ENCODE measurements at places on chromosomes 7 and 10.

DNA sequence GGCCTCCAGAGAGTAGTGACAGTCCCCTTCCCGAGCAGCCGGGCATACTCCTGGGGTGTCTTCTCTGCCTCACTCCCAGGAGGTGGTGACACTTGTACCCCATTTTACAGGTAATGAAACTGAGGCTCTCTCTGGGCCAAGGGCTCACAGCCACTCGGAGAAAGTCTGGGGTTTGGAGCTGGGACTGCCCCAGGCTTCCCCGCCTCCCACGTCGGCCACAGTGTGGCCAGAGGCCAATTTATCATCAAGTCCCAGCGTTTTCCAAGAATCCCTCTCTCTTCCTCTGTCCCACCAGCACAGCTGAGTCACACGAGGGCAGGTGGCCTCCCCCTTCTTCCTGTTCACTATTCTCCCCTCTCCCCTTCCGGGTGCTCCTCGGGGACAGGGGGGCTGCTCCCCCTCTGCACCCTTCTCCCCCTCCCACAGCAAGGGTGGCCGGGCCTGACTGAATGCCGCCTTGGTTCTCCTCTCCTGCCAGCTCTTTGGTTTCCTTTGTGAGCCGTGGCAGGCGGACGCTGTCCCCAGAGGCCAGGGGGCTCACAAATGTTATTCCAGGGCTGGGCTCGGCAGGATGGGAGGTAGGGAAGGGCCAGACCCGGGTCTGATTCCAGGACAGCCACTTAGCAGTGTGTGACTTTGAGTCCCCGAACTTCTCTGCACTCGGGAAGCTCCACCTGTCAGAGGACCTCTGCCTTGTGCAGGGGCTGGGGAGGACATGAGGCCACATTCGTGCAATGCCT, 17.7 kb downstream of the CLIP2 start:
- no peak for DNase-seq

GRCh38 chr7:127635659-127636285, 16.2 kb upstream of the SND1 start:
- no peak for DNase-seq

GRCh38 chr7:95993380-95993779, 221.0 kb downstream of the DYNC1I1 start:
- DNase-seq: no peak

DNA sequence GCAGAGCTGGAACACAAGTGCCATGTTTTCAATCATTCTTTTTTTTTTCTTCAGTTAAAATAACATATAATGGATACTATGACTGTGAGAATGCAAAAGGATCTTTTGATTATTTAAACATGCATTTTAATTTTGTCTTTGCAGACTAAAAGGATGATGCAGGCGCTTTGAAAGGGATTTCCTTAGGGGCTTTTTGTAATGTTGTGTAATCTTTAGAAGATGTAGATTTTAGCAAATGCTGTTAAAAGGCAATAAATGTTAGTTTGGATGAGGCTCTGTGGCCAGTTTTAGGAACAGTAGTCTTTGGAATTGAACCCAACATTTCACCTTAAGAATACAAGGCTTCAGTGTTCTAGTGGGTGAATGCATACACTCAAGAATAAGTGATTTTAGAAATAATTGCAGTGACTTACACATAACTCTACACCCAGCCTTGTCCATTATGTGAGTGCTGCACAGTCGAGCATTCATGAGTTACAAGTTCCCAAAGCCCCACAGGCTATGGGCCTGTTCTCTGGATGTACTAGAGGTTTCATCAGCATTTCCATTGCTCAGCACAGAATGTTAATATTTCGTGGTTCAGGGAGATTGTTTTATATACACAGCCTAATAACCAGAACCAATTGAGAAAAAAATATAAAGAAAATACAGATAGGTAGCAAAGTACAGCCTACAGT, 11.6 kb downstream of the PAPSS2 start:
- no peak for DNase-seq

DNA sequence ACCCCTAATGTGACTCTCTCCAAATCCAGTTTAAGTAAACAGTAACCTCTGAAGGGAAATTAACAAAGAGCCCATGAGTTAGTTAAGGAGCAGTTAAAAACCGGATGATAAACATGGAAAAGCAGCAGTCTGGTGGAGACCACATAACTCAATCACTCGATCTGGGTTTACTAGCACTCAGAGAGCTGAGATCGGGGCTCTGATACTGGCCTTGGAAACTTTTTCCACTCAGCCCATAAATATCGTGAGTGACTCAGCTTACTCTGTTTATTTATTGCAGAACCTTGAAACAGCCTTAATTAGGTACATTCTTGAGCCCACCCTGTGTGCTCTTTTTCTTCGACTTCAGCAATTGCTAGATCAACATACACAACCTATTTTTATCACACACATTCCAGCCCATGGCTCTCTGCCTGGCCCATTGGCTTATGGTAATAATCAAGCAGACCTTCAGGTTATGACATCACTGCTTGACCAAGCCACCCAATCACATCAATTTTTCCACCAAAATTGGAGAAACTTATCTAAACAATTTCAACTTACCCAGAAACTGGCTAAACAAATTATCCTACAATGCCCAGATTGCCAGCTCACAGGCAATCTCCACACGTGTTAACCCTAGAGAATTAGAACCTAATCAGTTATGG, 82.2 kb upstream of the GPR22 start:
- no peak for DNase-seq

GRCh38 chr10:29081231-29081630, 207.6 kb upstream of the LYZL1 start:
- DNase-seq: no peak

- DNase-seq: no peak
Measured at GRCh38 chr10:21727452-21728168, 193.6 kb downstream of the MLLT10 start.

DNA sequence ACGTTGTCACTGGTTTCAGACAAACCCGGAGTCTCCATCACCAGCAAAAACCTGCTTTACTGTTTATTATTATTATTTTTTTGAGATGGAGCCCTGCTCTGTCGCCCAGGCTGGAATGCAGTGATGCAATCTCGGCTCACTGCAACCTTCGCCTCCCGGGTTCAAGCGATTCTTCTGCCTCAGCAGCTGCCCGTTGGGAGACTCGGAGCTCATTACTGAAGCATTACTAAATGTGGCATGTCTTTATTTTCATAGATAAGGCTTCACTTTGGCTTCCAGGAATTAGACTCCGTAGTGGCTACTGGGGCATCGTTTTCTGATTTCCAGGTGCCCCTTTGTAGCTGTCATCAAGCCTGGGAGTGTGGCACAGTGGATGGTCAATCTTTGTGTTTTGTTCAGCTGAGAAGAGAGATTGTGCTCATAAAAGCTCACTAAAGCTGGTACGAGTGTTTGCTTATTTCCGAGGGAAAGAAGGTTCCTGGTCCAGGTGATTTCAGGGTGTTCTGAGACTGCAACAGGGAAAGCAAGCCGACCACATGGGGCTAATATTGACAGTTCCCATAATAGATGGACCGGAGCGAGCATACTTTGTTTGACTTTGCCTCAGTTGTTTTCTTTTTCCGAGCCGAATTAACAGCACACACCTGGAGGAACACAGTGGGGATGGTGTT, 163.1 kb downstream of the CAMK1D start:
- no peak for DNase-seq

GRCh38 chr10:84292502-84292901, 35.9 kb upstream of the CCSER2 start:
- DNase-seq: no peak

DNA sequence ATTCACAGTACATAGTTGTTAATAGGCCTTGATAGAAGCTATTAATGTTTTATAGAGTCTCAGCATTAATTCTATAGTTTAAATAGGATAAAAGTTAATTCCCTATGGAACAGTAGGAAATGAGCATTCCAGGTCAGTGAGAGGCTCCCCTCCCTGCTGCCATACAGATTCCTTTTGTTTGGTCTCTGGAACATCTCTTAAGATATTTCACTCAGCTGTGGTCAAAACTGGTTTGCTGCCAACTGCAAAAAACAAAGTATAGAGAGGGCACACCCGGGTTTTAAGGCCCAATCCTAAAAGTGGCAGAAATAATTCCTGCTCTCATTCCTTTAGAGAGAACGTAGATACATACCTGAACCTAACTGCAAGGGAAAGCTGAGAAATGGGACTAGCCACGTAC, 51.3 kb downstream of the MDFIC start:
- no peak for DNase-seq

DNA sequence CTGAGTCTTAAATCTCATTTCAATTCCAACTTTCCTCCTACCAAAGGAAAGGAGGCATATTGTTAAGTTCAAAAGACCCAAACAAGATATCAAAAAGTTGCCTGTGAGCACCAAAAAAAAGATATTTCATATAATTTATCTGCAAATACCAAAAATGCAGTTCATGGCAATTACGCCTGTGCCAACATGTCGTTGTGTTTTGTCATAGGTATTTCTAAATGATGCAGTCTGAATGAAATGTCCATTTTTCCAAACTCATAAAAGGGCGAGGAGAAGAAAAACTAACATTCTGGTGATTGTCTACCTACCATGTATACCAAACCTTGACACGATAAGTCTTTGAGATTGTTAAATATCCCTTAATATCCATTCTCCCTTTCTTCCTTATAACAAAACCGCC, 109.8 kb downstream of the SGMS1 start:
- no peak for DNase-seq

DNA sequence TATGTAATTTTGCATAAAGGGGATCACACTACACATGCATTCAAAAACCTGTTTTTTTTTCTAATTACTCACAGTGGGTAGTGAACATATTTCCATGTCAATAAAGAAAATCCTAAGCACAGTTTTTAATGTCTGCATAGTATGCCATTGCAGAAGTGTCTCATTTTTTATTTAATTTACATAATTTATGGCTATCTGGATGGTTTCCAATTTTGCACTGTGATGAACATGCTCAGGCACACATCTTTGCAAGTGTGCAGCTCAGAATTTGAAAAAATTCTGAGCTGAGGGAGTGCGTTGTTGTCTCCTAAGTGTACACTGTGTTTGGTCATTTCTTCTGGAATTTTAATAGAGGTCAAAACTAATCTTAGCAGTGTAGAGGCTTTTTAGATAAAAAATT, 2.2 kb downstream of the NPFFR1 start:
- DNase-seq: no peak

GRCh38 chr10:93481637-93482144, 443 bp downstream of the MYOF start:
- no peak for DNase-seq

DNA sequence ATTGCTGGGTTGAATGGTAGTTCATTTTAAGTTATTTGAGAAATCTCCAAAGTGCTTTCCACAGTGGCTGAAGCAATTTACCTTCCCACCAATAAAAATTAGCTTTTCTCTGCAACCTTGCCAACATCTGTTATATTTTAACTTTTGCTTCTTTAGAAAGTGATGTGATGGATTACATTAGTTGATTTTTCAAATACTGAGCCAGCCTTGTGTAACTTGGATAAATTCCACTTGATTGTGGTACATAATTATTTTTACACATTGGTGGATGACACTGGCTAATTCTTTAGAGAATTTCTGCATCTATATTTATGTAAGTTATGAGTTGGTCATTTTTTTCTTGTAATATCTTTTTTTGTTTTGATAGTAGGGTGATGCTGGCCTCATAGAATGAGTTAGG, 634.1 kb downstream of the GALNT17 start:
- DNase-seq: no peak

DNA sequence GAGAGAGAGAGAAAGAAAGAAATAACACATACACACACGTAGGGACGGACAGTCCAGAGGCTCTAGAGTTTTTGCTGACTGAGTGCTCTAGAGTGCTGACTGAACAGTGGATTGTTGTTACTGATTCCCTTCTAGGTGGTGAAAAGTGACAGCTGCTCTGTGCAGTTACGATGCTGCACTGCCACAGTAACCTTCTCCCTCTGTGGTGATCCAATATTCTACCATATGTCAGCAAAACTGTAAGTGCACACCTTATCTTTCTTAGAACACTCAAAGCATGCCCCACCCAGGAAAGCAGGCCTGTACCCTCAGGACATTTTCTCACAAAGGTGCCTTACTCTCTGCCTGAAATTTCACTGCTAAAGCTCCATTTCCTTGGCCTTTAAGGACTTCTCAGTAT, 1023.5 kb downstream of the TYW1 start:
- no peak for DNase-seq

GRCh38 chr10:60731134-60731885, 47.0 kb upstream of the CDK1 start:
- DNase-seq: peak; percentile 60

DNA sequence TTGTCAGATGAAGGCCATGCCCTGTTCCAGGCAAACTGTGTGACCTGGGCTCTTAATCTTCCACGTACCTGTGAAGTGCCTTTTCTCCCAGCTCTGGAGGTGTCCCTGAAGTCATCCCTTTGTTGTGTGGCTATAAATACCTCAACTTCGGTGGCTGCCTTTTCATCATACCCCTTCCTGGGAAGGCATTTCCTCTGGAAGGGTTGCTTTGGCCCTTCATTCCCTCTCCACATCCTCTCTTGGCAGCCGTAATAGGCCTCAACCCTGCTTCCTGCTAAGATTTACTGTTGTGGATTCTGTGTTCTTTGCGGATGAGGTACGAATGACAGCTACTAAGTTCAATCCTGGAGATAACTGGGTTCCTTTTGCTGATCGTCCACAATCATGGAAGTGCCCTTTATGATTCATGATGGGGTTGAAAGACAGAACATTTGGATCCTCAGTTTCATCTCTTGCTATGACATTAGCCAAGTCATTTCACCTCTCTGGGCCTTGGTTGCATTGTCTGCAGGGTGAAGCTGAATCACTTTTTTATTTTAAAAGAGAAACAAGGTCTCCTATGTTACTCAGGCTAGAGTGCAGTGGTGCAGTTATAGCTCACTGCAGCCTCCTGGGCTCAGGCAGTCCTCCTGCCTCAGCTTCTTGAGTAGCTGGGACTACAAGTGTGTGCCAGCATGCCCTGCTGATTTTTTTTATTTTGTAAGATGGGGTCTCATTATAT, 23.6 kb downstream of the FKBP6 start:
- no peak for DNase-seq

DNA sequence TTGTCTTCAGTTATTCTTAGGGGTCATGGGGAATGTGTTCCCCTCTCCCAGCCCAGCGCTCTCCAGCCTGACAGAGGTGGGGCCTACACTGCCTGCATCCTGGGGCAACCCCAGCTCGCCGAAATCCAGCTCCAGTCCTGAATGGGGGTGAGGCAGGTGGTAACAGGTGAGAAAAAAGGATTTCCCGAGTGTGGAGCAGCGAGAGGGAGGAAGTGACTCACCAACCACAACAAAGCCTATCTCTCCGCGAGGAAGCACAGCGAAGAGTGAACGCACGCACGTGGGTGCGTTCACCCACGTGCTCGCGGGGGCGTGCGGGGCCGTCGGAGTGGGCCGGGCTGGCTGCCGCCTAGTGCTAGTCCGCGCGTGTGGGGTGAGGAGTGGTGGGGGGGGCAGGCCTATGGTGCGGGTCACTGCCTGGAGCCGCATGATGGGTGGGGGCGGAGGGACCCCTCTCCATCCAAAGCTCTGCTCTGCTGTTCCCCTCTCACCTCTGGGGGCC, 855 bp upstream of the PALD1 start:
- peak; percentile 81 for DNase-seq

- peak; percentile 61 for DNase-seq
Measured at GRCh38 chr7:17301471-17302456, 3.3 kb downstream of the AHR start.
